ENCODE measurements at places on chromosomes 1 and 21. TPM values are rescaled to one million over a fixed set of nuclear protein-coding genes. Genes with fewer than 3 reads are reported as not detected.

CYB561D1 gene
- total RNA-seq: 12.6 TPM

EPHA10 gene
- 0.05 TPM for total RNA-seq

RPE65 gene
- total RNA-seq: not detected

TAS1R1 gene
- not detected for total RNA-seq

DAB1 gene
- total RNA-seq: not detected

PLPPR4 gene
- total RNA-seq: not detected

RCOR3 gene
- 40.5 TPM for total RNA-seq

PADI2 gene
- 0.07 TPM for total RNA-seq

MATN1 gene
- total RNA-seq: 0.70 TPM

AIM2 gene
- 52.9 TPM for total RNA-seq

SYNJ1 gene
- 13.7 TPM for total RNA-seq

KRTAP19-3 gene
- total RNA-seq: not detected

UTS2 gene
- not detected for total RNA-seq

IFNLR1 gene
- total RNA-seq: 3.1 TPM

BMP8B gene
- total RNA-seq: 0.31 TPM

MPZ gene
- total RNA-seq: 3.0 TPM

EFNA1 gene
- not detected for total RNA-seq

FCGR2B gene
- total RNA-seq: not detected

AKNAD1 gene
- not detected for total RNA-seq

ASCL5 gene
- total RNA-seq: not detected

CA6 gene
- 2.2 TPM for total RNA-seq

S100A4 gene
- total RNA-seq: 167 TPM

KIF21B gene
- total RNA-seq: 52.0 TPM

CFAP126 gene
- not detected for total RNA-seq

ARMH1 gene
- 99.8 TPM for total RNA-seq

Measured in activated T-helper 1 cell treated with anti-CD3 and anti-CD28 coated beads, Interleukin-12 subunit alpha, Interleukin-12 subunit beta, Interleukin-2, Interleukin-4 antibody, amounts not matched to agents 30 ng/mL and 10 ng/mL and 1 ng/mL, durations not matched to agents 14 hours and 24 hours and 36 hours (primary cell).